ENCODE measurements at places on chromosomes 3 and 15.
A peak's percentile ranks its signal among the peaks of the same experiment; 100 is the strongest.

GRCh38 chr3:129605203-129605921, 1.1 kb downstream of the PLXND1 start:
- DNase-seq: peak; percentile 76

GRCh38 chr15:45150481-45150880, 20.7 kb downstream of the DUOX1 start:
- DNase-seq: no peak

DNA sequence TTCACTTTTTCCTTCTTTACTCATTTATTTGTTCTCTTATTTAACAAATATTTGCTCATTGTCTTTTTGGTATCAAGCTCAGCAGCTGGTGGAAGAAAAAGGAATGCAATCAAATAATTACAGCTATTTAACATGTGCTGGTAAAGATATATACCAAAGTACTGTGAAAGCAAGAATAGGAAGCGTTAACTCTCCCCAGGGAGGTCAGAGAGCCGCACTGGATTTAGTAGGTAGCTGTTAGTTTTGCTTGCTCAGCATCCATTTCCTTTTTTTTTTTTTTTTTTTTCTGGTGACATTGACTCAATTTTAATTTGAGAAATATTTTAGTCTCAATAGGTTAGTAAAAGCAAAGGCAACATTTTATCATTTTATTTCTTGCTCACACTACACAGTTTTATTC, 308.5 kb upstream of the MDFIC2 start:
- no peak for DNase-seq

DNA sequence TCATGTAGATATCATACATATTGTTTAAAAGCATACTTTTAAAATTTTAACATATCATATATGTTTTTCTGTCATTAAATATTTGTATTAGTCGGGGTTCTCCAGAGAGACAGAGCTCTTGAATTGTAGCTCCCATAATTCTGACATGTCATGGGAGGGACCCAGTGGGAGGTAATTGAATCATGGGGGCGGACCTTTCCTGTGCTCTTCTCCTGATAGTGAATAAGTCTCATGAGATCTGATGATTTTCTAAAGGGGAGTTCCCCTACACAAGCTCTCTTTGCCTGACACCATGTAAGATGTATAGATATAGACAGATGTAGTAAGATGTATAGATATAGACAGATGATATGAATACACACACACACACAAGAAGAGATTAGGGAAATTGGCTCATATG, 161.2 kb upstream of the ABI3BP start:
- DNase-seq: no peak

DNA sequence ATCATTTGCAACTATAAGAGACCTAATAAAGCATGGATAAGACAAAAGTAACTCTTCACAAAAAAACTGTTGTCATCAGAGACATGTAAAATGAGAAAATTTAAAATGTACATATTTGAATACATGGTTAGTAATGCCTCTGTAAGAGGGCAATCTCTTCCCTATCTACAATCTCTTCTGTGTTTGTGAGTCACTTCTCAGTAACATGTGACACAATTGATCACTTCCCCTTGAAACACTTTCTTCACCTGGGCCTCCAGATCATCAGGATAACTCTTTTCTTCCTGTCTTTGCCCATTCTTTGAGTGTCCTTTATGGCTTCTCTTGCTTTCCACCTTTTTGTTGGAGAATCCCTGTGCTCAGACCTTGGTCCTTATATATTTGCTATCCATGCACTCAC, 50.4 kb downstream of the TFDP2 start:
- no peak for DNase-seq

GRCh38 chr3:74067296-74067695, 442.6 kb upstream of the PDZRN3 start:
- no peak for DNase-seq

GRCh38 chr3:135473449-135473848, 492.1 kb upstream of the PPP2R3A start:
- DNase-seq: no peak

DNA sequence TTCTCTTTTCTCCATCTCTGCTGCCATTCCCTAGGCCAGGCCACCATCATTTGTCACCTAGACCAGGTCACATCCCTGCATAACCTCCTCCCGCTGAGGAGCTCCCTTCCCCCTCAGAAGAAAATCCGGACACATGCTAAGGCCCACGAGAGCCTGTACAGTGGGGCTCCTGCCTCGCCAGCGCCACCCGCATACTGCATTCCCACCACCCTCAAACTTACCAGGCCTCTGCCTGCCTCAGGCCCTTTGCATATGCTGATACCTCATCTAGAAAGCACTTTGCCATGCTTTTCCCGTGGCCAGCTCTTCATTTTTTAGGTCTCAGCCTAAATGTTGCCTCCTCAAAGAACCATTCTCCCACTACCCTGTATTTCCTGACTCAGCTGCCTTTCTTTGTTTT, 220.1 kb upstream of the CTDSPL start:
- no peak for DNase-seq

- DNase-seq: no peak
Measured at GRCh38 chr15:60568301-60568742, 89.4 kb upstream of the ICE2 start.

GRCh38 chr3:78848392-78849288, 919.2 kb downstream of the ROBO1 start:
- DNase-seq: peak; percentile 4

- no peak for DNase-seq
Measured at GRCh38 chr3:63864965-63865327, 1.3 kb downstream of the ATXN7 start.

GRCh38 chr15:71440489-71441110, 325.3 kb downstream of the THSD4 start:
- DNase-seq: no peak

GRCh38 chr15:31269816-31270575, 56.6 kb upstream of the KLF13 start:
- no peak for DNase-seq

DNA sequence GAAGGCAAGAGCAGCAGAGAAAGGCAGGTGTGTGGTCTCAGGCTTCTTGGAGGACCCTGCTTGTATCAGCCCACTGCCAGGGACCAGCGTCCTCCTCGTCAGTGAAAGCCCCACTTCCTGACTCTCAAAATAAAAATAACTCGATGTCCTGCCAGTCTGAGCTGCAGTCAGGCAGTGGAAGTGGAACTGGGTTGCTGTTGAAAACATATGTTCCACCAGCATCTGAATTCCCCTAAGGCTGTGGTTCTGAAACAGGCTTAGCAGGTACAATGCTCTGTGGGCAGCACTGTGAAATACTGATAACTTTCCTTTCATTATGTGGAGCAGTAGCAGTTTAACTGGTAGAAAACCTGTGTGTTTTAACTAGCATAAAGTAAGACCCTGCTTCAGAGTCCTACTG, 121.6 kb upstream of the EIF1B start:
- DNase-seq: peak; percentile 5

All from trophoblast cell (in vitro differentiated cells and primary cell).